Ovary (tissue), 10 donors: ENCODE measurements at places on chromosomes 12 and 14. TPM values are rescaled to one million over a fixed set of nuclear protein-coding genes. Genes with fewer than 3 reads are reported as not detected.

GRCh38 chr14:68729556-68729955 lies 63.3 kb downstream of the ZFP36L1 start:
- DNase-seq, result no peak

GRCh38 chr12:57213058-57213715 lies 3.4 kb upstream of the NXPH4 start:
- DNase-seq, result peak; percentile 91

DNA sequence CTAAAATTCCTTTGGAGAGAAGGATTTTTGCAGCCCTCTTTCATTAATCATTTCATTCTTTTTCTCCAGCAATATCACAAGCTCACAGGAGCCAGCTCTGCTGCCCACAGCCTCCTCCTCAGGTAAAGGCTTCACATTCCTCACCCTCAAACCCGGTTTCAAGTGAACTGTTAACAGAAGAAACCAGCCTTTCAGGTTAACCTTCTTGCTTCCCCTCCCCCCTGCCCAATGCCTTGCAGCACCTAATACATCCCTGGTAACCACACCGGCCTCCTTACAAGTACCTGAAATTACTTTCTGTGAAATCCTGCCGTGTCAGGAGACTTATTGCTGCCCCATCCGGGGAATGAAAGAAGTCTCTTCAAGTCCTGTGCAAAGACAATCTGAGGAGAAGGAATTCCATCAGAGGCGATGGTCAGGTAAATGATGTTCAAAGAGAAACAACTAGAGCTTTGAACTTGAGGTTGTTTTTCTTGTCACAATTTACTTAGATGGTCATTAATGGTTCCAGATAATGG lies 111.2 kb downstream of the MYRFL start:
- DNase-seq, result no peak

- DNase-seq, result no peak
Observed at GRCh38 chr12:78081590-78082314, 251.1 kb downstream of the NAV3 start.

The INHBE gene
- not detected for total RNA-seq

GRCh38 chr12:43267818-43268217 lies 284.2 kb downstream of the ADAMTS20 start:
- no peak for DNase-seq

The POTEM gene
- not detected for total RNA-seq

The RNFT2 gene
- total RNA-seq, result 2.4 TPM

- DNase-seq, result no peak
Observed at GRCh38 chr14:91484186-91484585, 25.9 kb downstream of the PPP4R3A start.

DNA sequence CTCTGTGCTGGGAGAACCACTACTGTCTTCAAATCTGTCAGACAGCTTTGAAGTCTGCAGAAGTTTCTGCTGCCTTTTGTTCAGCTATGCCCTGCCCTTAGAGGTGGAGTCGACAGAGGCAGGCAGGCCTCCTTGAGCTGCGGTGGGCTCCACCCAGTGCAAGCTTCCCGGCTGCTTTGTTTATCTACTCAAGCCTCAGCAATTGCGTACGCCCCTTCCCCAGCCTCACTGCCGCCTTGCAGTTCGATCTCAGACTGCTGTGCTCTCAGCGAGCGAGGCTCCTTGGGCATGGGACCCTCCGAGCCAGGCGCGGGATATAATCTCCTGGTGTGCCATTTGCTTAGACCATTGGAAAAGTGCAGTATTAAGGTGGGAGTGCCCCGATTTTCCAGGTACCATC lies 25.1 kb upstream of the KLRB1 start:
- DNase-seq, result no peak

The IL26 gene
- not detected for total RNA-seq

GRCh38 chr12:57149245-57149900 lies 2.0 kb upstream of the LRP1-AS start:
- peak; percentile 89 for DNase-seq

DNA sequence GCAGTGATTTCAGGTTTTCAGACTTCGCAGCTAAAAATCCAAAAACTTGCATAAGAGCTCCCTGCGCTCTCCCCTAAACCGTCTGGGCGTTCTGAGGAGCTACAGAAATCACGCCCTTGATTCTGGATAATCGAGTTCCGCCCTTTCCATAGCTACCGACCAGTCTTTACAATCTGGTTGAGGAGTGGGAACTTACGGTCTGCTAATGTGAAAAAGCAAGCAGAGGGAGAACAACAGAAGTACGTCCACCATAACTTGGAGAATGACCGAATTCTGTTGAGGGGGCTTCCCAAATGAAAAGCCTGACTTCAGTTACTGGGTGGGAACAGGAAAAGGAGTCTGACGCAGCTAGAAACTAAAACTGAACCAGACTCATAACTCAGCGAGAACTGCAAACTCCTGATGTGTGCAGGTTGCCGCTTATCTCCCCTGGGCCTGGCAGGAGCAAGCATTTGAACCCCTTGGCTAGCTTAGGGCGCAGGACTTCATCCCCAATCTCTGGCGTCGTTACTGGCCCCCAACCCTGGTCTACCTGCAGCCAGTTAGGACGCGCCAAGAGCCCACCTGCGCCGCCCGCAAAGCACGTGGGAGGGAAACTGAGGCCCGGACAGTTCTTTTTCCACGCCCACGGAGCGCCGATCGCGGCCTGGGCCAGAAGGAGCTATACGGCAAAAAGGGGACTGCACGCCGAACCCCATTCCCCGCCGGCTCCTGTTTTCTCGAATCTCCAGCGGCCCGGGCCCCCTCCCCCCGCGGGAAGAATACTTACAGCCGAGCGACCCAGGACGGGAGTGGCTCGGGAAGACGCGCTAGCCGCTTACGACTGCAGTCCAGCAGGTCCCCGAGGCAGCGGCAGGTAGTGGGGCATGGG lies 838 bp downstream of the LRIG3 start:
- DNase-seq, result peak; percentile 55

- no peak for DNase-seq
Observed at GRCh38 chr12:122166422-122167349, 7.3 kb downstream of the IL31 start.

DNA sequence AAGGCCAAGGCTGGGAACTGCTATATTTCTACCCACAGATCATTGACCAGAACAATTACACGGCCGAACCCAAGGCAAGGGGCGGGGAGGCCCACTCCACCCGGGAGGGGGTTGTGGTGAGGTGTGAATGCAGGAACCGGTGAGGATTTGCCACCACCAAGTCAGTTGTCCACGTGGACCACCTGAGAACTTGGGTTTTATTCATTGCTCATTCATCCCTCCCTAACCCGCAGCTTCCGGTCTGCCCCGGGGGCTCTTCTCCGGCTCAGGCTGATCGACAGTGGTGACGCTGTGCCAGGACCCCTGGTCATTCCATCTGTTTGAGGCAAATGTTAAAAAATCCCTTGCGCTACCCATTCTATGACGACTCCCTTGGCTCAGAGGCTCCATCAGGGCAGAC lies 127.7 kb upstream of the RTL1 start:
- no peak for DNase-seq

DNA sequence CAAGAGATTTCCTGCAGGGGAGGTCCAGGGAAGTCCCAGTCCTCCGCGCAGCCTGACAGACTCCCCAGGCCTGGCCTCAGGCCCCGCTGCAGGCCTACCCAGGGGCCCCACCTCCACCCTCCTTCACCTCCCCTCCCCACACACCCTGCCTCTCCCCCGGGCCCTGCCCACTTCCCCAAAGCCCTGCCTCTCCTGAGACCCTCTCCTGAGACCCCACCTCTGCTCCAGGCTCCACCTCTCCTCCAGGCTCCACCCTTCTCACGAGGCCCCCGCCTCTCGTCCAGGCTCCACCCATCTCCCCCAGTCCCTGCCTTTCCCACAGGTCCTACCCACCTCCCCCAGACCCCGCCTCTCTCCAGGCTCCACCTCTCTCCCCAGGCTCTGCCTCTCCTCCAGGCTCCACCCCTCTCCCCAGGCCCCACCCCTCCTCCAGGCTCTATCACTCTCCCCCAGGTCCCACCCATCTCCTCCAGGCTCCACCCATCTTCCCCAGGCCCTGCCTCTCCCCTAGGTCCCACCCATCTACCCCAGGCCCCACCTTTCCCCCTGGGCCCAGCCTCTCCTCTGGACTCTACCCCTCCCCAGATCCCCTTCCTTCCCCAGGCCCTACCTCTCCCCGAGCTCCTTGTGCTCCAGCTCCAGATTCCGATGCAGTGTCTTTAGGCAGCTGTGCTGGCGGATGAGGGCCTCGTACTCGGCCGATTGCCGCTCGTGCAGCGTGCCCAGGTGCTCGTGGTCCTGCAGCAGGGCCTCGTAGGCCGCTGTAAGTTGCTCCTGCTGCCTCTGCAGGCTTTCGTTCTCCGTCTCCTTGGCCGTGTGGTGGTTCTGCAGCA lies 58.8 kb upstream of the GPR68 start:
- no peak for DNase-seq

DNA sequence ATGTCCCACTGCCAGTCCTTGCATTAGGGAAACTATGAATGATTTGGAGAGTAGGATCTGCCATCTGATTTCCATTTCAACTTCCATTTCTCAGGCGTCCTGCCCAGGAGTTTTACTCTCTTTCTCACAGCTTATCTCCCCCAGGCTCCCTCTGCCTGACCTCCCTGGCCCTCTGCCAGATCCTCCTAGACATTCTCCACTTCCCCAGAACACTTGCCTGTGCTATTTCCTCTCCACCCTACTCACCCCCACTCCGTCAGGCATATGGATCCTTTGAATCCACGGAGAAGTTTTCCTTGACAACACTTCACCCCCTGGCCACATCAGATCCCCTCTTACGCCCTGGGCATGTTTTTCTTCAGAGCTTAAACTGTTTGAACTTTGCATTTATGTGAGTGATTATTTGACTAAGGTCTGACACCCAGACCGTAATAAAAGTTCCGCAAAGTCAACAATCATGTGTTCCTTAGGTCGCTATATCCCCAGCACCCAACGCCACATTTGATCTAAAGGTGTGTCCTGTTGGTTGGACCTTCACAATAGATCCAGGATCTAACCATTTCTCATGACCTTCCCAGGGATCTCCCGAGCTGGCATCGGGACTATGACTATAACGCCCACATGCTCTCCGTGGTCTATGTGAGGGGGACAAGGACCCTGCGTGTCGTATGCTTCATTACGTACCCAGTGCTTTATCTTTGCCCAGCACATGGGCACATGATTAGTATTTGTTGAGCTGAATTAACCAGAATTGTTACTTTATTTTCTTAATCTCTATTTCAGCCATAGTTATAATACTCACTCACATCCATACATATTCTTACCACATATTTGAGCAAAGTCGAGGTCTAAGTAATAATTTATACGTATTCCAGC lies 255.8 kb upstream of the FOXN3 start:
- no peak for DNase-seq

- DNase-seq, result no peak
Observed at GRCh38 chr12:71315328-71315985, 124.1 kb upstream of the LGR5 start.

The CPM gene
- 21.3 TPM for total RNA-seq

The GLT1D1 gene
- 0.40 TPM for total RNA-seq

The SERPINA3 gene
- total RNA-seq, result 291 TPM

The SLCO1B1 gene
- not detected for total RNA-seq

DNA sequence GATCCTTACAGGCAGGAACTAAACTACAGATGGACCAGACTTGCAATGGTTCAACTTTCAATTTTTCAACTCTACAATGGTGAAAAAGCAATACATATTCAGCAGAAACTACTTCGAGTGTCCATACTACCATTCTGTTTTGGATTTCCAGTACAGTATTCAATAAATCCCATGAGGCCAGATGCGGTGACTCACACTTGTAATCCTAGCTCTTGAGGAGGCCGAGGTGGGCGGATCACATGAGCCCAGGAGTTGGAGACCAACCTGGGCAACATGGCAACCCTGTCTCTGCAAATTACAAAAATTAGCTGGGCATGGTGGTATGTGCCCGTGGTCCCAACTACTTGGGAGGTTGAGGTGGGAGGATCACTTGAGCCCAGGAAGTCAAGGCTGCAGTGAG lies 336.1 kb downstream of the MED13L start:
- no peak for DNase-seq

The ATG14 gene
- 13.5 TPM for total RNA-seq

- no peak for DNase-seq
Observed at GRCh38 chr12:3129301-3130056, 52.3 kb downstream of the TSPAN9 start.

GRCh38 chr14:74932401-74932901 lies 9.4 kb upstream of the RPS6KL1 start:
- DNase-seq, result no peak

The P3H3 gene
- 89.5 TPM for total RNA-seq

DNA sequence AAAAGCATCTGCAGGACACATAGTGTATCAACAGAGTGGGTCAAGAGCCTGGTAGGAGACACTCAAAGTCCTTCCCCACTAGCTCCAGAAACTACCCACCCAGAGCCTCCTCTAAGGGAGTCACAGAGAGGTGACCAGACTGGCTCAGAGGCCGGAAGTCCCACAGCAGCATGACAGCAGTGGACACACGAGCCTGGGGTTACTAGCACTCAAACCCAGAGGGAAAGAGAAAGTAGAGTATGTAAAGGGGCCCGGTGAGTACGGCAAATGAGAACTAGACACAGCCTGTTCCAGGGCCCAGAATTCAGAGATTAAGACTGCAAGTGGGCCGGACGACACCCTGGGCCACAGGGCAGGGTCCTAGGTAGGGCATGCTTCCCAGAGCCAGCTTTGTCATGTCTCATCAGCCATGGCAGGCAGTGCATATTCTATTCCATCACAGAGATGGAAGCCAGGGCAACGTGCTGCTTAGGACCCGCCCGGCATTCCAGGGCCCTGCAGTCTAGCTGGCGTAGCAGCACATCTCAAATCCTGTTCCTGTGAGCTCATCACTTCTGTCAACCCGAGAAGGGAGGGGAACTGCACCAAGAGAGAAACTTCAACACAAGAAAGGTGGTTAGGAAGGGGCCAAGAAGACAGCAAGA lies 4.2 kb downstream of the IFFO1 start:
- DNase-seq, result no peak

The KERA gene
- total RNA-seq, result not detected

The TCL1B gene
- total RNA-seq, result not detected

DNA sequence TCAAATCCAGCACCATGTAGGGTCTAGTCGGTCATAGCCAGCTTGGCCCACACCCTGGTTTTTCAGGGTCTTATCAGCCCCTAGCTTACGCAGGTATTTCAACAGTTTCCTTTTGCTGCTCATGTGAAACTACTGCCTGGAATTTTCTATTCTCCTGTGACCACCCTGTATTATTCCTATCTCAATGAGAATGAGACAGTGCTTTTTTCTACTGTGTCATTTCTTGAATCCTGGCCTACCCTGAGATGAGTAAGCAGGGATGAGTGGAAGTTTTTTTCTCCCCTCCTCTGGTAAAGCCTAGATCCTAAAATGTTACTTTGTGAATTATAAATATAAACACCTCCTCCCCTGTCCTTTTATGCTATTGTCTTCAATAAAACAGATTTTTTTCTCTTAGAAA lies 62.7 kb upstream of the ARID2 start:
- no peak for DNase-seq
